Activated CD4-positive, alpha-beta T cell treated with anti-CD3 and anti-CD28 coated beads, Interleukin-2, Interleukin-6, amounts not matched to agents 100 ng/mL and 50 ng/mL, durations not matched to agents 16 hours and 8 hours (primary cell): ENCODE measurements at places on chromosomes 2 and 18.

- DNase-seq = no peak
These were observed 13.1 kb upstream of the SUMO1 start for GRCh38 chr2:202251494-202251893.

- DNase-seq = no peak
These were observed 149.6 kb upstream of the APCDD1 start for GRCh38 chr18:10304853-10305252.

DNA sequence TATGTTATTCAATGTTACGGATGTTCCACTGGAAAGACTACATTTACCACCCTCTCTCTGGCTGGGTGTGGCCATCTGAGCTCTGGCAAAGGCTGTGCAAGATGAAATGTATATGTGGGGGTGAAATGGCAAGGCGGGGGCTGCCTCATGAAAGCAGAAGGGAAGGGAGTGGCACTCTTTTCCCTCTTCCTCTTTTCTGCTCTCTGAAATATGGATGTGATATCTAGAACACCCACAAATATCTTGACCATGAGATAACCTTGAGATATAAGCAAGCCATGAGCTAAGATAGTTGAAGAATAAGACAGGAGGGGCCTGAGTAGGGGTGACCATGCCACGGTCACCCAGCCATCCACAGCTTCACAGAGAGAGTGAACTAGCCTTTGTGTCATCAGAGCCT lies 367.8 kb upstream of the ID2 start:
- no peak for DNase-seq

DNA sequence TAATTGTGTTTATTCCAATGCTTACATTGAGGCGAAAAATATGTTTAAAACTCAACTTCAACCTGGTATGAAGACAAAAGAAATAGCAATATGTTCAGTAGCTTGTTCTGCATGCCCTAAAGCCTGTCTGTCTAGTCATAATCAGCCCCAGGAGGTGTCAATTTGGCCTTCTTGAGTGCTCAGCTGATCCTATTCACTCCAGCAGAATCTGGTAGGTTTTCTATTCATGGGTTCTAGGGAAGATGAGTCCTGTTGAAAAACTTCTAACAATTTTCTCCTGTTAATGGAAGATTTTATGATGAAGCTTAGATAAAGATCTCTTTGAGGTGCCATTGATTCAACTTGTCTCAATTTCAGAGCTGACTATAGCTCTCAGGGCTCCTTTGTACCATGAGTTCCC lies 402.0 kb upstream of the UBE2E3 start:
- no peak for DNase-seq

DNA sequence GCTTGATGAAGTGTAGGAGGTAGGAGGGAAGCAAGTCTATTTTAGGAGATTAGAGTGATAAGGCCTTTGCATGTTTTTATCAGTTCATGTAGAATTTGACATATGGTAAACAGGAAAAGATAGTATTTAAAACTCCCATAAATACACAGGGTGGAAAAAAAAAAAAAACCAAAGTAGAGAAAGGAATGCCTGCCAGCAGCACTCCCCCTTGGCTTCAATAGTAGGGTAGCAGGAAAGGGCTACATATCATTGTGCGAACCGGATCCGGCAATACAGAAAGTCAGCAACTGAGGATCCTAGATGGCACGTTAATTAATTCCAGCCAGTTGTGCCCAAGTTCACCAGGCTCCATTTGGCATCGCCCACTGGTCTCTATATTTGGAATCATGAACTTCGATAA lies 159.6 kb upstream of the SMIM21 start:
- DNase-seq = no peak
